Activated B cell treated with CpG ODN at 0.5 μM for 24 hours (primary cell): ENCODE measurements at places on chromosomes 5 and 9. TPM values are rescaled to one million over a fixed set of nuclear protein-coding genes. Genes with fewer than 3 reads are reported as not detected.

The GLDC gene
- 2.3 and 2.6 TPM in 2 replicates for total RNA-seq

The MSX2 gene
- total RNA-seq = not detected in 2 replicates

- H3K4me3 ChIP-seq = no peak overlapping the region
- H3K36me3 ChIP-seq = peaks cover 4% of the 10 kb centered on the region
- DNase-seq = no peak
- H3K4me1 ChIP-seq = no peaks in the 10 kb centered on the region
- no peak overlapping the region for H3K27ac ChIP-seq
- H3K27me3 ChIP-seq = peaks cover 8% of the 10 kb centered on the region
These were observed 284.4 kb downstream of the PIK3R1 start for GRCh38 chr5:68499987-68500386.

DNA sequence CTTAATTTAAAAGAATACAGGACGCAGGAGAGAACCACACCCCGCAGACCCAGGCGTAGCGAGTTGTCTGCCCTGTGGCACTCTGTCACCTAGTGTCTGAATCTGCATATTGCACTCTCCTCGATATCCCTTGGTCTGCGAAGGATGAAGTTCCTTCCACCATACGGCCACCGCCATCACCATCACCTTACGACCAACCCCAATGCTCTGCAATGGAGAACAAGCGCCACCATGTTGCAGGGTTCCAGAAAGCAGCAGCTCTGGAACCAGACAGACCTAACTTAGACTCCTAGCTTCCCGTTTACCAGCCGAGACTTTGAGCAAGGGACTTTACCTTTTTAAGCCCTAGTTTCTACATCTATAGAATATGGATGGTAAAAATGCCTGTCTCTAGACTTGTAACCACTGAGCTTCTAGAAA is 77.4 kb upstream of the DMRT1 start:
- H3K36me3 ChIP-seq = no peaks in the 10 kb centered on the region
- no peak for DNase-seq
- no peak overlapping the region for H3K4me3 ChIP-seq
- H3K27me3 ChIP-seq = peaks cover 37% of the 10 kb centered on the region

The MZB1 gene
- total RNA-seq = 47.1 and 50.5 TPM in 2 replicates

DNA sequence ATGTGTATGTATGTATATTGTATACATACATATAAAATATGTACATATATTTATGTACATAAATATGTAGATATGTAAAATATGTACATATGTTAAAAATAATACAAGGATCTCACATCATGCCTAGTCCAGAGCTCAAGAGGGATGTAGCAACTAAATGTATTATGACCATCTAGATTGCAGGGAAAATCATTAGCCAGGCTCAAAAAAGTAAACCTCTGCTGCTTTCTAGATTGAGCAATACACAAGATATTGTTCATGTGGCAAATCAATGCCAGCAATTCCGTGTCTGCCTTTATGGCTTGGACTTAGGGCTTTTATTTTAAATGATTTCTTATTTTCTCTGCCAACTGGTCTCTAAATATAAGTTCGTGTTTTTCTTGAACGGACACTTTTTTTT is 65.2 kb downstream of the RAI14 start:
- no peak overlapping the region for H3K4me3 ChIP-seq
- H3K27ac ChIP-seq = no peak overlapping the region
- no peaks in the 10 kb centered on the region for H3K27me3 ChIP-seq
- H3K36me3 ChIP-seq = no peaks in the 10 kb centered on the region
- DNase-seq = no peak

The SV2C gene
- total RNA-seq = not detected in 2 replicates

The PFN3 gene
- total RNA-seq = not detected in 2 replicates

GRCh38 chr9:14627513-14627912 is 65.7 kb downstream of the ZDHHC21 start:
- no peak overlapping the region for H3K27ac ChIP-seq
- no peaks in the 10 kb centered on the region for H3K27me3 ChIP-seq
- peaks cover 2% of the 10 kb centered on the region for H3K4me1 ChIP-seq
- no peak overlapping the region for H3K4me3 ChIP-seq
- H3K36me3 ChIP-seq = peaks cover 55% of the 10 kb centered on the region
- no peak for DNase-seq

- no peaks in the 10 kb centered on the region for H3K4me1 ChIP-seq
- H3K27me3 ChIP-seq = no peaks in the 10 kb centered on the region
- H3K4me3 ChIP-seq = no peak overlapping the region
These were observed 162.3 kb downstream of the DRD1 start for GRCh38 chr5:175281714-175282113.

The ADGRD2 gene
- total RNA-seq = not detected in 2 replicates

DNA sequence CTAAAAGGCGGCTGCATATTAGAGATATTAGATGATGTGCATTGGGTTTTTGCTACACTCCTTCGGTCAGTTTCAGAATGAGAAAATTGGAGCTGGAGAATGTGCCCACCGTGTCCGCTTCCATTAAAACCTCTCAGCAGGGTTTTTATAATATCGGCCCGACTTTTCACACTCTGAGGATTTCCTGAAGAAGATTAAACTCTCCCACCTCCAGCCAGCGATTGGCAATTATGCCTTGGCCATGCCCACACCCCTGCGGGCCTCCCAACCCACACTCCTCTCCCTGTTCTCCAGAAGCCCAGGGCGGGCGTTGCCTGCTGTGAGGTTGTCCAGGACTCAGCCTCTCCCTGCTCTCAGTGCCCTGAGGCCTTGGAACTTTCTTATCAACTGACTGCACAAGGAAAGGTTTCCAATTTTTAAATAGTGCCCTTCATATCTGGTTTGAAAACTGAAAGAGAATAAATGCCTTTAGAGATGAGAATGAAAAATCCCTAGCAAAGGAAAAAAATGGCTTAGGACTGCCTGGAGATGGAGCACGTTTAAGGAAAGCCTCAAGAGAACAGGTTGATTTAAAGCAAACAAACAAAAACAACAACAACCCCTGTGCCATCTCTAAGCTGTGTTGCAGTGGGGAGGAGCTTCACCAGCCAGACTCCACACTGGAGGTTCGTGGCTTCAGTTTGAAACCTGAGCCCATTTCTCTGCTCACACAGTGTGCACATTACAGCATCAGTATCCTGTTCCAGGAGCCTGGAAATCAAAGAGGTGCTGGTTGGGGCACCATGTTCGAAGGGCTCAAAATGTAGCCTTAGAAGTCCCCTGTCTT is 292.9 kb downstream of the NSG2 start:
- no peak overlapping the region for H3K4me3 ChIP-seq
- DNase-seq = no peak
- no peak overlapping the region for H3K27ac ChIP-seq
- H3K27me3 ChIP-seq = peaks cover 15% of the 10 kb centered on the region
- no peaks in the 10 kb centered on the region for H3K36me3 ChIP-seq

GRCh38 chr5:154494036-154494435 is 16.0 kb upstream of the HAND1 start:
- no peak overlapping the region for H3K27ac ChIP-seq
- peaks cover 47% of the 10 kb centered on the region for H3K27me3 ChIP-seq
- H3K36me3 ChIP-seq = no peaks in the 10 kb centered on the region
- H3K4me3 ChIP-seq = no peak overlapping the region

DNA sequence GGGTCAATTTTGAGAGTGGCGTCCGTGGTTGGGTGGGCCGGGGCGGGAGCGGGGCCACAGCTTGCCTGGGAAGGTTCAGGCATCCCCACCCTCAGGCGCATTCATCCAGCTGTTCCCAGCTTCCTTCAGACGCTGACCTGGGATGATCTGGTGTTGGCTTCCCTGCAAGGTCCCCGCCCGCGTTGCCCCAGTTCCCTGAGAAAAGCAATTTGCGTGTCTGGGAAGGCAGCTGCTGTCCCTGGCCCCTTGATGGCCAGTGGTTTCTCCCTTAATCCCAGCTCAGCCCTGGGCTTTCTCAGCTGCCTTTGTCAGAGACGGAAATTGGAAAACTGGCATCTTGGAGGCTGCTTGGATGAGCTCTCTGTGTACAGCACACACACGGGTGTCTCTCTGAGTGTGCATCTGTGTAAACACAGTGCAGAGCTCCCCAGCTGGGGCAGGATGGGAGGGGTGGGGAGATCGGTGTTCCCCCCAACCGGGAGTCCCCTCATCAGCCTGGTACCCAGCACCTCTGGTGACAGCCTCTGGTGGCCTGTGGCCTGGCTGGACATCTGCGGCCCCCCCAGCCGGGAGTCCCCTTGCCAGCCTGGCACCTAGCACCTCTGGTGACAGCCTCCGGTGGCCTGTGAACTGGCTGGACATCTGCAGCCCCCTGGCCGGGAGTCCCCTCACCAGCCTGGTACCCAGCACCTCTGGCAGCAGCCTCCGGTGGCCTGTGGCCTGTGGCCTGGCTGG is 94.0 kb downstream of the COL5A1 start:
- no peak for DNase-seq
- no peak overlapping the region for H3K4me3 ChIP-seq
- no peaks in the 10 kb centered on the region for H3K36me3 ChIP-seq
- H3K27me3 ChIP-seq = peaks cover 4% of the 10 kb centered on the region

The SLC45A2 gene
- not detected in 2 replicates for total RNA-seq

- no peak for DNase-seq
- H3K27me3 ChIP-seq = no peaks in the 10 kb centered on the region
- H3K27ac ChIP-seq = no peak overlapping the region
- peaks cover 50% of the 10 kb centered on the region for H3K4me1 ChIP-seq
- no peak overlapping the region for H3K4me3 ChIP-seq
These were observed 69.0 kb upstream of the SNX2 start for GRCh38 chr5:122705851-122706250.

The NXNL2 gene
- total RNA-seq = not detected in 2 replicates

- H3K4me3 ChIP-seq = peak overlapping the region; percentile 76
- H3K4me1 ChIP-seq = peaks cover 19% of the 10 kb centered on the region
- no peak for DNase-seq
- H3K36me3 ChIP-seq = no peaks in the 10 kb centered on the region
- no peak overlapping the region for H3K27ac ChIP-seq
- peaks cover 64% of the 10 kb centered on the region for H3K27me3 ChIP-seq
These were observed 1.1 kb downstream of the EPB41L4B start for GRCh38 chr9:109319626-109320241.

GRCh38 chr9:98563212-98563907 is 145.4 kb downstream of the GABBR2 start:
- no peaks in the 10 kb centered on the region for H3K4me1 ChIP-seq
- no peaks in the 10 kb centered on the region for H3K36me3 ChIP-seq
- no peak overlapping the region for H3K4me3 ChIP-seq
- no peak for DNase-seq

DNA sequence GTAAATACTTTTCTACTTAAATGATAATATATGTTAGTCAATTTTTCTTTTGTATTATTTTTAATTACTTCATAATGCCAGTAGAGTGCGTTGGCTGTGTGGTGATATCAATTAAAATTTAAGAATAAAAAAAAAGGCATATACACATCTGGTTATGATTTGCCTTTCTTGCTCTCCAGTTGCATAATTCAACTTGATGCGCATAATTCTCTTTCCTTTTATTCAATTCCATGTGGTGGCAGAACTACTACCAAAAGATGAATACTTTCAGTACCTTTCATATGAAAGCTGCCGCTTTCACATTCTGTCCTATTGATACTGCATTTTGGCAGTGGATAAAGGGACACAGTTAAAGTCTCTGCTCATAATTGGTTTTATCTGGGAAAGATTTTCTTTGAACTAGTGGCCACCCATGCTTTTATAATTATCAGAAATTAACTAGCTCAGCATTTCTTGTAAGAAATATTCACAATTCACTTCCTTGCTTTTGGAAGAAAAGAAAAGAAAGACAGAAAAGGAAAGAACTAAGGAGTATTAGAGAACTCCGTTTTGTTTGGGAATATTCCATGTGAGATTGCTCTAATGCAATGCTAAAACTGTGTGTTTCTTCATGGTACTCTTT is 12.3 kb upstream of the ADGRV1 start:
- no peak for DNase-seq
- no peak overlapping the region for H3K4me3 ChIP-seq
- H3K36me3 ChIP-seq = no peaks in the 10 kb centered on the region
- peaks cover 23% of the 10 kb centered on the region for H3K27me3 ChIP-seq
- peaks cover 4% of the 10 kb centered on the region for H3K4me1 ChIP-seq

- H3K36me3 ChIP-seq = no peaks in the 10 kb centered on the region
- no peaks in the 10 kb centered on the region for H3K27me3 ChIP-seq
These were observed 93.5 kb upstream of the EFNA5 start for GRCh38 chr5:107764282-107764681.

DNA sequence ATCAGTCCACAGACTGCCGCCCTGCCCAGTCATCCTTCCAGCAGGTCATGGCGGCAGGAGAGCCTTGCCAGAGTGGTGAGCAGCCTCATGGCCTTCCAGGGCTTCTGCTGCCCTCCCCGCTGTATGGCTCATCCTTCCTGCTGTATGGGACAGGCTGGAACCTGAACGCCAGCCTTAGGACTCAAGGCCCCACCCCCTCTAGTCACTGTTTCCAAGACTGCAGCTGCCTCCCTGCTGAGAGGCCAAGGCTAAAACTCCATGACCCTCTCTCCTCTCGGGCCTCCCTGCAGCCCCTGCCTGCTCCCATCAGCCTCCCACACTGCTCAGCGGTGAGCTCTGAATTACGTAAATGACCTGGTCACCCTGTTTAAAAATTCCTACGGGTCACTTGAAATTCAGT is 227.5 kb downstream of the AGTPBP1 start:
- no peaks in the 10 kb centered on the region for H3K36me3 ChIP-seq
- no peak overlapping the region for H3K27ac ChIP-seq
- no peak overlapping the region for H3K4me3 ChIP-seq
- peaks cover 7% of the 10 kb centered on the region for H3K27me3 ChIP-seq

The FIBCD1 gene
- not detected in 2 replicates for total RNA-seq

GRCh38 chr9:4515958-4516375 is 25.7 kb downstream of the SLC1A1 start:
- H3K4me3 ChIP-seq = no peak overlapping the region
- no peaks in the 10 kb centered on the region for H3K4me1 ChIP-seq
- no peak overlapping the region for H3K27ac ChIP-seq
- DNase-seq = no peak
- H3K27me3 ChIP-seq = no peaks in the 10 kb centered on the region

DNA sequence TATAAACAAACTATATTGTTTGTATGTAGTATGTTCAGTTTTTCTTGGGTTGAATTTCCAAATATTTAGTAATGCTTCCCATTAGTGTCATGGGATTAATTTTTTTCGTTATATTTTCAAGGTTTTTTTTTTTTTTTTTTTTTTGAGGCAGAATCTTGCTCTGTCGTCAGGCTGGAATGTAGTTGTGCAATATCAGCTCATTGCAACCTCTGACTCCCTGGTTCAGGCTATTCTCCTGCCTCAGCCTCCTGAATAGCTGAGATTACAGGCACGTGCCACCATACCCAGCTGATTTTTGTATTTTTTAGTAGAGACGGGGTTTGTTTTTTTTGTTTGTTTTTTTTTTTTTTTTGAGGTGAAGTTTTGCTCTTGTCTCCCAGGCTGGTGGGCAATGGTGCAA is 10.6 kb downstream of the DDX46 start:
- H3K36me3 ChIP-seq = peaks cover 78% of the 10 kb centered on the region
- H3K27ac ChIP-seq = no peak overlapping the region
- no peaks in the 10 kb centered on the region for H3K4me1 ChIP-seq
- DNase-seq = no peak
- H3K4me3 ChIP-seq = no peak overlapping the region
